IMR-90 (cell line): ENCODE measurements at places on chromosomes 12 and 14. TPM values are rescaled to one million over a fixed set of nuclear protein-coding genes. Genes with fewer than 3 reads are reported as not detected.

Gene TAS2R7
- total RNA-seq = not detected in 2 replicates

Gene SERPINA3
- under 0.01 and 0.36 TPM in 2 replicates for total RNA-seq

Gene TAS2R13
- 0.90 and 1.4 TPM in 2 replicates for total RNA-seq

Gene KRT77
- total RNA-seq = not detected in 2 replicates

Gene ASCL1
- not detected in 2 replicates for total RNA-seq

Gene LMNTD1
- total RNA-seq = 4.3 and 4.7 TPM in 2 replicates

Gene SOAT2
- under 0.01 and 0.18 TPM in 2 replicates for total RNA-seq

Gene DTX1
- total RNA-seq = not detected in 2 replicates

Gene C14orf39
- total RNA-seq = 0.28 and 0.36 TPM in 2 replicates

Gene KRT8
- total RNA-seq = 10.9 and 14.2 TPM in 2 replicates

Gene KRT82
- not detected in 2 replicates for total RNA-seq

Gene RD3L
- total RNA-seq = not detected in 2 replicates

Gene KLC1
- 101 and 139 TPM in 2 replicates for total RNA-seq

Gene CABP1
- total RNA-seq = 0.54 and 0.83 TPM in 2 replicates

GRCh38 chr14:89409961-89410360 is 7.1 kb downstream of the FOXN3 start:
- DNase-seq = no peak

- DNase-seq = no peak
Measured at GRCh38 chr14:51138404-51139103, 43.6 kb upstream of the TRIM9 start.

DNA sequence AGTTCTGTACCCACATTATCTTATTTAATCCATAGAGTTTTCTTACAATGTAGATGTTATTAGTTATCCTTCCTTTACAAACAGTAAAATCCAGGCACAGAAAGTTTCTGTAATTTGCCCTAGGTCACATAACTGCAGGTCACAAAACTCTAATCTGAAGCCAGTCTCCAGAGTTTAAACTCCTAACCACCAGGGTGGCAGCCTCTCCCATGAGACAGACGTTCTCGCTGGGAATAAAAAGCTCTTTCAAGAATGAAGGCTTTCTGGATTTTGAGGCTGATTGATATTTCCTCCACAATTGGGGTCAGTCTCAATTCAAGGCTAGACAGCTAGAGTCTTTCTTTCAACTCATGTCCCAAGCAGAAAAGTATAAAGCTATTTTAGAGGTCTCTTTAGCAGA is 95.8 kb upstream of the PLEKHG7 start:
- DNase-seq = no peak

- no peak for DNase-seq
Measured at GRCh38 chr14:43988989-43989388, 518.1 kb downstream of the FSCB start.

GRCh38 chr12:115521771-115522409 is 755.6 kb downstream of the MED13L start:
- DNase-seq = no peak

DNA sequence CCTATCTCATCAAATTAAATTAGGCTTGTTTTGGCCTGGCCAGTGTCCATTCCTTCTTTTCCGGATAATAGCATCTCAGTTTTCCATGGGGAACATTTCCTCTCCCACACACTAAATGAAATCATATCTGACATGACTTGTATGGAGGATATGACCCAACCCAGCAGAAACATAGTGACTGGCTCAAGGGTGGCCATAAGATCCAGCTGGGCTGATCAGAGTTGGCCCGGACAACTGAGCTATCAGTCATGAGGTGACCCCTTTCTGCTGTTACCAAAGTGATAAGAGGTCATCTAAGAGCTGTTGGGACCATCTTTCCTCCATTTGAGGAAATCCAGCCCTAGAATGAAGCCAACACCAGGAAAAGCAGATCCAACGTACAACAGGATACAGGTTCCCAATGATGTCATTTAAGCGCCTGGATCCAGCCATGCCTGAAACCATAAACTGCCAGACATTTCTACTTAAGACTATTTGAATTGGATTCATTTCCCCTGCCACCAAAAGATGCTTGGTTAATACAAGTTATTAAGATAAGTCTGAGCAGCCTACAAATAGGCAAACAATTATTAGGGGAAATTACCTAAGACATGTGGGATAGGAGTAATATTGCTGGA is 20.7 kb upstream of the NCOR2 start:
- no peak for DNase-seq

- no peak for DNase-seq
Measured at GRCh38 chr12:52749827-52750226, 27.3 kb downstream of the KRT76 start.

DNA sequence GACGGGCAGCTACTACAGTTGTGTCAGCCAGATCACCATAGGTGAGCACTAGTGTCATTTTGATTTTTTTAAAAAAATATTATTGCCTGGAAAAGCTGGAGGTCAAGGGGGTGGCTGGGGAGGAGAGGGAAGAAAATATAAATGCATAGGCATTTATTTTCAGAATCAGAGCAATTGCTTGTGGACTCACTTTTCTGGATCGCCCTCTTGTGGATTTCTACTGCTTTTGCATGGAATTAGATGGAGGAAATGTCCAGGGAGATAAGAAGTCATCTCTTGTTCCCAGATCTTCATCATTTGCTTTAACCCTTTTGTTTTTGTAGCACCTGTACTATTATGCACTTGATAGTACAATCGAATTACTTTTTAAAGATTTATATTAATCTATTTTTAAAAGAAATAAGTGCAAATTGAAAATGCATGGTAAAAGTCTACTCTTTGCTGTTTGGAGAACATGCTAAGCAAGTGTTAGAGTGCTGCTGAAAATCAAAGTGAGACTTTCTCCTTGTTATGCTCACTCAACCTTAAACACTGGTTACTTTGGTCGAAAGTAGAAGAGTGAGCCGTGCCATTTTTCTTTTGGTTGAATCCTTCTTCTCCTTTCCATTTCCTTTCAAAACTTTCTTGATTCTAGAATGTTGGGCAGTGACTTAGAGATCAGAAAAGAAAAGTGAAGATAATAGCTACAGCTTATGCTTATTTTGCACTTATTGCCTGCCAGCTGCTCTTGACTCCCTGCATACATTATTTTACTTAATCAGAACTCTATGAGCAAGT is 60.6 kb upstream of the ANO4 start:
- DNase-seq = peak; percentile 60

DNA sequence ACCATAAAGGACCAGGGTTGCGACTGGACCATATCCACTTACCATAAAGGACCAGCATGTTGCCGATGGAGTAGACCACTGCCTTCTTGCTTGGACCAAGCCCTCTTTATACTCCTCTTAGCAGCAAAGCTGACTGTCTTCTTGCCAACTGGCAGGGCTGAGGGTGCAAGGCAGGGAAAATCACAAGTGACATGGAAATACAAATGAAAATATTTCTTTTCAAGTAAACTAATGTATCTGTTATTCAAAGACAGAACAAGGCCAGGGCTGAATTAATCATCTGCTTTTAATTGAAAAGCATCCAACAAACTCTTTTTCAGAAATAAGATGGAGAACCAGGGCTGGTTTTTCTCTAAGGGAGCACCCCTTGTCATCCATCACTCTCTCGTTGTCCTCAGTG is at the start of gene CELA1:
Gene CELA1 (minus strand): TSS at position 99 of the 400 bp plus-strand sequence. CDS start 41 bp downstream, at position 58.
- no peak for DNase-seq

- peak; percentile 37 for DNase-seq
Measured at GRCh38 chr12:76790564-76791552, 26.9 kb downstream of the ZDHHC17 start.

DNA sequence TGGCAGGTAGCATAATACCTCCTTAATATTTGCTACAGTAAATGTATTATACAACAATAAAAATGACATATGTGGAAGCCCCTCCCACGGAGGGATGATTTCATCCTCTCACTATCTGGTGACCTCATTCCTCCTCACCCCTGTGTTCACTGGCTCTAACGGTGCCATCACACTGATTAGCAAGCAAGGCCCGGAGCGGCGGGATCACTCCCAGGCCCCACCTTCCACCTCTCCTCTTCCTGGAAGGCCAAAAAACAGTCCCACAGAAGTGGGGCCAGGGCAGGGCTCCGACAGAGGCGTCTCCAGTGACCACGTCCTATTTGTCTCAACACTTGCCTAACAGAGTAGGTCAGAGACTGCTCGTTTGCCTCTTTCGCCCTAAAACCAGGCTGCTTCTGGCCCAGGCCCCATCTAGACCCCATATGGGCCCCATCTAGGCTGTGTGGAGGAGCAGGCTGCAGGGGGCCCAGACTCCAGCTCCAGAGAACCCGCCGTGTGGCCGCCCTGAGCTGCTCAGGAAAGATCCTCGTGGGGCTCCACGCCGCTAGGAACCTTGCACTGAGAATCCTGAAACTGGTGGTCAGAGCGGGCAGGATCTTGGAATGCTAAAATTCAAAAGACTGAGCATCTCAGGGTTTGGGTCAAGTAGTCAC is 3.7 kb downstream of the SELPLG start:
- DNase-seq = peak; percentile 87

DNA sequence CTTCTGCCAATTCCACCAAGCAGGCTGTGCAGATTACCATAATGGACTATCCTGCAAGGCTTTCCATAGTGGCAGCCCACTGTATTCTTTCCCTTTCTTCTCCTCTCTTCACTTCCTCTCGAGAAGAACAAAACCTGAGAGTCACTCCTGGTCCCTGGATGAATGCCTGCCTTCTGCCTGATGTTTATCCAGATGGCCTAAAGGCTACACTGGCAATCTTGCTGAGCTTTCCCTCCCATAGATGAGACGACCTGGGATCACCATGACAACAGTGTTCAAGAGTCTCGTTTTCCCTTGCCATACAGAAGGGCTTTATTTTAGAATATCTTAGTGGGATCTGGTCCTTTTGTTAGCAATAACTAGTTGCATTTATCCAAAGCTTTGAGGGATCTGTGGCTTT is 142.3 kb downstream of the RTN1 start:
- DNase-seq = no peak

GRCh38 chr12:31325524-31325875 is 450 bp downstream of the SINHCAF start:
- DNase-seq = no peak

GRCh38 chr12:112473056-112473455 is 54.3 kb downstream of the PTPN11 start:
- DNase-seq = no peak

GRCh38 chr14:99678198-99678597 is 5.9 kb upstream of the CYP46A1 start:
- no peak for DNase-seq

GRCh38 chr14:57293866-57294837 is 25.4 kb downstream of the AP5M1 start:
- DNase-seq = peak; percentile 35

GRCh38 chr14:93764211-93764659 is 24.1 kb downstream of the PRIMA1 start:
- peak; percentile 20 for DNase-seq

DNA sequence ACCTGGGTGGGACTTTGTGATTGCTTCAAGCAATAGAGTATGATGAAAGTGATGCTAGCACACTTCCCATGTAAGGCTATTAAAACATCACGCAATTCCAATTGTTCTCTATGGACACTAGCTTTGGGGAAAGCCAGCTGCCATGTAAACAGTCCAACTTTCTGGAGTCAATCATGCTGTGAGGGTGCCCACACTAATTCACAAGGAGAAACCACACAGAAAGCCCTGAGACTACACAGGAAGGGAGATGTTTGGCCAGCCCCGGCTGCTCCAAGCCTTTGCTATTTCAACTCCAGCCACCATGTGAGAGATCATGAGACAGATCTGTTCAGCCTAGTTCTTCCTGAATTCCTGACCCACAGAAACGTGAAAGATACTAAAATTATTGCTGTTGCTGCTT is 96.3 kb downstream of the ST8SIA1 start:
- no peak for DNase-seq

GRCh38 chr12:87953256-87953860 is 75.8 kb downstream of the C12orf50 start:
- DNase-seq = peak; percentile 71

DNA sequence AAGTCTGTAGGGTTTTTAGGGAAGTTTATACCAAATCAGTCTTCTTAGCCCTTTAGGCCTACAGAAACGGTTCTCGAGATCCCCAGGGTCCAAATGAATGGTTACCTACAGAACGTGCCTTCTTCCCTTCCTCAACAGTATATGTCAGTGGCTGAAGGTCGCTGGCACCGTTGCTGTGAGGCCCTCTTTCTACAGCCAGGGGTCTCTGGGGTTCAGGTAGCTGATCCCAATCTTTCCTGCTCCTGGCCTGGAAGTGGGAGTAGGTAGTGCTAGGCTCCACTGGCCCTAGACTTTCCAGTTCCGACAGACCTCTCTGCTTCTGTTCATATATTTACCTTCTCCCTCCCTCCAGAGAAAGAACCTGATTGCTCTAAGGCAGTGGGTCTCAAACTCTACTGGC is 6.4 kb upstream of the EGLN3 start:
- no peak for DNase-seq

DNA sequence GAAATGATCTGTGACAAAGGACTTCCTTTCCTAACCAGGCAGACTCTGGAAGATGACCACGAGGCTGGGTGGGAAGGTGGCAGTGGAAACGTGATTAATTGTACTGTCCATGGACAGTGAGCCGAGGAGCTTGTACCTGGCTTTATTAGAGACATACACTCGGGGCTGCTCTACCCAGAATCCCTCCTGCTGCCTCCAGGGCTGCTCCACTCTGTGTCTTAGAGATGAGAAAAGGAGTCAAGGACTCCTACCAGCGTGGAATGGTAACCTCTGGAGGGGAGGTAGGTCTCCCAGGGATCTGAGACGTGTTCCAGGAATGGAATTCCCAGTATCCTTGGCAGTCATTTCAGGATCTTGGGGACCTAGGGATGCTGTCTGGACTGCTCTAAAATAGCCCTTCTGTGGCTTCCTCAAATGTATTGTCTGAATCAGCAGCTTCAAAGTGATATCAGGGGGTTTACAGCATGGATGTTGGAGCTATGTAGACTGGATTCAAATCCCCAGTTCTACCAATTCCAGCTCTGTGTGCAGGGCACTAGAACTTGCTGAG is 237.8 kb downstream of the CACNA1C start:
- no peak for DNase-seq

DNA sequence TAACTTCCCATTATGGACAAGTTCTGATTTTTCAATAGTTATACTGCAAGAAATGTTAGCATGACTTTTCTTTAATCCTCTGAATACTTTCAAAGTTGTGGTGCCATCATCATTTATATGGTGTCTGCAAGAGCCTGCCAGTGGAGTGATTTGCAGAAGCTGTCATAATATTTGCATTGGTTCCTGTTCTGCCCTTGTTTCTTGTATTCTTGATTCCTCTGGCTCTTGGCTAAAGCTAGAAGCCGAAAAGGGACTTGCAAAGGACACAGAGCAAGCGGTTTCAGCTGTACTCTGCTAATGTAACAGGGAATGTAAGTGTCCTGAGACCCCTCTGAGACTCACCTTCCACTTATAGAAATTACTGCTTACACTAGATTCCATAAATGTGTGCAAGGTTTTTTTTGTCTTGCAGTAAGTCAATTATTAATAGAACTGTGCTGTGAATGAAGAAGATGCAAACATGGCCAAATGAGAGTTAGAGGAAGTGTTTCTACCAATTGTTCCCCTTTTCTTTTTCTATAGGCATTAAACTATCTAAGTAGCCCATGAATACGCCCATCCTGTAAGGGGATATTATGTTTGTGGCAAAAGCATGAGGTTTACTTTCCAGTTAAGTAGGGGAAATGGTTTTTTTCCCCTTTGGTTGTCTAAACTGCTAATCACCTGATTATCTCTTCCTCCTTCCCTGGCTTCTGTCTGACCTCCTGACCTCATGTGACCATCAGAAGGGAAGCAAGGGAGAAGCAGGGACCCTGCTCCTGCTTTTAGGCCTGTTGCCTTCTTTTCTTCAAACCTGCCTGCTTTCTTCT is 5.3 kb downstream of the DYRK4 start:
- no peak for DNase-seq

GRCh38 chr14:58760121-58760520 is 122.4 kb downstream of the DACT1 start:
- no peak for DNase-seq

GRCh38 chr14:42517806-42518500 is 911.3 kb downstream of the LRFN5 start:
- no peak for DNase-seq

- no peak for DNase-seq
Measured at GRCh38 chr12:10393291-10393690, 3.5 kb upstream of the KLRK1 start.
